ENCODE measurements at places on chromosomes 7 and 10. TPM values are rescaled to one million over a fixed set of nuclear protein-coding genes. Genes with fewer than 3 reads are reported as not detected.

GRCh38 chr7:116802746-116803152, 59.6 kb upstream of the CAPZA2 start:
- H3K4me3 ChIP-seq: no peak overlapping the region
- DNase-seq: no peak
- H3K27me3 ChIP-seq: no peaks in the 10 kb centered on the region
- H3K36me3 ChIP-seq: no peaks in the 10 kb centered on the region

DNA sequence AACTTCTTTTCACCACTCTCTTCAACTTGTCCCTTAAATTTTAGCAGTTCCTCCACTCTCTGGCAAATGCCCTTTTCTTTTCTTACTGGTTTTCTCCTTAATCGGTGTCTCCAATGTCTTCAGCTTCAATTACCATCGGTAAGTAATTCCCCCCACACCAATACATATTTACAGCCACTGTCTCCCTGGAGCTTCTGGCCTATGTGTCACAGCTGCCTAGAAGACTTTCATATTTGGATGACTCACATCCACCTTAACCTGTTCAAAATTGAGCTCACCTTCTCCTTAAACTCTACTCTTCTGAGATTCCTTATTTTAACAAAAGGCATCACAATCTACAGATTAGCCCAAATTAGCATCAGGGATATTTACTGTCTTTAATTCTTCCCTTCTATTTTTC, 380.4 kb downstream of the POM121L12 start:
- H3K27ac ChIP-seq: no peak overlapping the region
- no peak for DNase-seq
- no peak overlapping the region for H3K4me3 ChIP-seq

DNA sequence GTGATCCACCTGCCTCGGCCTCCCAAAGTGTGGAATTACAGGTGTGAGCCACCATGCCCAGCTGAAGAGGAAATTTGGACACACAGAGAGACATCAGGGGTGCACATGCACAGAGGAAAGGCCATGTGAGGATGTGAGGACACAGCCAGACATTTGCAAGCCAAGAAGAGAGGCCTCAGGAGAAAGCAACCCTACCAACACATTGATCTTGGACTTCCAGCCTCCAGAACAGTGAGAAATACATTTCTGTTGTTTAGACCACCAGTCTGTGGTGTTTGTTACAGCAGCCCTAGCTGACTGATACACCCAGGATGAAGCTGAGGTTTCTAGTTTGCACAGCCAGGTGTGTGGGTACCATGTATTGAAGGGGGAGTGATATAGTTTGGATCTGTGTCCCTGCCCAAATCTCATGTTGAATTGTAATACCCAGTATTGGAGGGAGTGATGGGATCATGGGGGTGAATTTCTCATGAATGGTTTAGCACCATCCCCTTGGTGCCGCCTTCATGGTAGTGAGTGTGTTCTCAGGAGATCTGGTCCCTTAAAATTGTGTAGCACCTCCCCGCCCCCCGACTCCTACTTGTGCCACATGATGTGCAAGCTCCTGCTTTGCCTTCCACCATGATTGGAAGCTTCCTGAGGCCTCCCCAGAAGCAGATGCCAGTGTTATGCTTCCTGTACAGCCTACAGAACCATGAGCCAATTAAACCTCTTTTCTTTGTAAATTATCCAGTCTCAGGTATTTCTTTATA, 64.7 kb upstream of the DUSP5 start:
- H3K27me3 ChIP-seq: no peaks in the 10 kb centered on the region
- H3K27ac ChIP-seq: no peak overlapping the region
- H3K36me3 ChIP-seq: no peaks in the 10 kb centered on the region

- H3K4me1 ChIP-seq: peaks cover 16% of the 10 kb centered on the region
- H3K27ac ChIP-seq: peak overlapping the region; percentile 64
- no peaks in the 10 kb centered on the region for H3K36me3 ChIP-seq
- peak overlapping the region; percentile 64 for H3K4me3 ChIP-seq
- H3K27me3 ChIP-seq: no peaks in the 10 kb centered on the region
- peak; percentile 43 for DNase-seq
Measured at GRCh38 chr10:30784897-30785605, 155.5 kb upstream of the LYZL2 start.

DNA sequence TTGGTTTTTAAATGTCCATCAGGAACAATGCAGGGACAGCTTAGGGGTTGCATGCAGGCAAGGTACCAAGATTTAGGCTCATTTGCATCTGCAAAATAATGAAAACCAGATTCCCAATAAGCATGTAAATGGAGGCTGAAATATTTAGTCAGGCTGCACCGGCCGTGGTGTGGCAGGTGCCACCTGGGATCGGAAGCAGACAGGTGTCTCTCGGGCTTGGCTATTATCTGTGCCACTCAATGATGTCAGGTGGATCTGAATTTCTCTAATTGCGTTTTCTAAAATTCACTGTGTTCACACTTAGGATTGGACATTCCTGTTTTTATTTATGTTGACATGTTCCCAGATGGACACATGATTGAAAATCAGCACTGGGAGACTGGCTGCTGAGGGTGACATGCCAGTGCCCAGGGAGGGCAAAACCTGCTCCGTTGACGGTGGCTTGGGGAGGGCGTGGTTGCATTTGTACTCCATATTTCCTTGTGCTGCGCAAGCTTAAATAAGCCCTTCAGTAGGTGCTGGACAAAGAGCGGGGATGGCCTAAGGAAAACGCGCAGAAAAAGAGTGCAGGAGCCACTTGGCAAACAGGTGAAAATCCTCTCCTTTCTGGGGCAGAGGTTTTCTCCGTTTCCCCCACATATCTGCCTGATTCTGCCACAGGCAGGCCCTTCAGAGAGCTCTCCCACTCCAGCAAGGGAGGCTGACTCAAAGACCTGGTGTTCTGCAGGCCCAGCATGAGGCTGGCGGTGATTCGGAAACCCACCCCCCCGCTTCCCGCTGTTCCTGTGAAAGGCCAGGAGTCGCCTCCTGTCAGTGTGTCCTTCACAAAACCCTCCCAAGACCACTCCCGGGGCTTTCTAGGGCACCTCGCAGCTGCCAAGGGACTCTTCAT, 142.5 kb downstream of the WDR37 start:
- no peak overlapping the region for H3K4me3 ChIP-seq
- no peaks in the 10 kb centered on the region for H3K27me3 ChIP-seq
- H3K4me1 ChIP-seq: no peaks in the 10 kb centered on the region
- DNase-seq: no peak
- no peak overlapping the region for H3K27ac ChIP-seq

DNA sequence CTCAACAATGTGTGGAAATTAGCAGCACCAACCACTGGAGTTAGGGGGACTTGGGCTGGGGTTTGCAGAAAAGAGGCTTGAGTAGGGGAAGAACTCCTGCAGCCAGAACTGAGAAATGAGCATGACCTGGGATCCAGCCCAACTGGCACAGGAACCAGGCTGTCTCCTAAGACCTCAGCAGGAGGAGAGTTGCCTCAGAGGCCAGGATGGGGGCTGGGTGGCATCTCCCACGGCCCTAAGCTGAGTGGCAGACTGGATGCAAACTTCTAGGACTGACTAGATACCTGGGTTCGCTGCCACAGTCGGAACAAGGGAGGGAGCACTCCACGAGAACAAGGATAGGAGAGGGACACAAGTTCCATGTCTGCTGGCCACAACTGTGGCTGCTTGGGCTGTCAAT, 62.6 kb downstream of the RNF32 start:
- H3K4me3 ChIP-seq: no peak overlapping the region
- H3K27ac ChIP-seq: no peak overlapping the region
- H3K36me3 ChIP-seq: no peaks in the 10 kb centered on the region
- H3K27me3 ChIP-seq: no peaks in the 10 kb centered on the region
- no peak for DNase-seq

DNA sequence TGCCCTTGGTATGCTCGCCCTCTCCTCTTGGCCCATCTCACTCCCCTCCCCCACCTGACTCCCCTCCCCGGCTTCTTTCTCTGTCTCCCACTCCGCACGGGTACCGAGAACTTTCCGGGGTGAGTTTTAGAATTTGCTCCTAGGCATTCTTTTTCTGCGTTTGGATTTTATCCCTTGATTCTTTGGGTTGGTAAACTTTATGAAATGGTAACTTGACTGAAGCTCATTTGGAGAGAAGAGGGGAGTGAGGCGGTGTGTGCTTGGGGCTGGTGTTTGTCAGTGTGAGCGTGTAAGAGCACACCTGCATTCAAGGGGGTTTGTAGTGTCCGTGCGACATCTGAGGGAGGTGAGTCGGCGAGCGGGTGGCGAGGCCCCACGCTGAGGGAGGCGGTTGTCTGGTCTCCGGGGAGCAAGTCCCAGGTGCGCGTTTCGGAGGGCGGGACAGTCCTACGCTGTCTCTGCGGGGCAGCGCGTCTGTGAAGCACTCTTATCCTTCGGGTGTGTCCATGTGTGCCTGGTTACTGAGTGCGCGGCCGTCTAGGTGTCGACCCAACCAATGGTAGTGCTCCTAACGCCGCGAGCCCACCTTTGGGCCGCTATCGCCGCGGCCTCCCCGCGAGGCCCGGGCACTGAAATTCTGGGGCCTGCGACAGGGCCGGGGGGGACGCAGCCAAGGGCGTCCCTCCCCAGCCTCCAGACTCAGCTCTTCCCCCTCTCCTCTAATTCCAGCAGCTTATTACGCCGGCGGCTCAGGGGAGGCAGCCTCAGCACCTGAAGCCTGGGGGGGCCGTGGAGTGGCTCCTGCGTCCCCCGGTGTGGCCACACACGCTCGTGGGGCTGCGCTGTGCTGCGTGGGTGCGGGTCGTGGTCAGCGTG, 2.6 kb upstream of the ZNF503 start:
- no peaks in the 10 kb centered on the region for H3K36me3 ChIP-seq
- no peak overlapping the region for H3K4me3 ChIP-seq
- peaks cover 6% of the 10 kb centered on the region for H3K4me1 ChIP-seq
- peaks cover 14% of the 10 kb centered on the region for H3K27me3 ChIP-seq

DNA sequence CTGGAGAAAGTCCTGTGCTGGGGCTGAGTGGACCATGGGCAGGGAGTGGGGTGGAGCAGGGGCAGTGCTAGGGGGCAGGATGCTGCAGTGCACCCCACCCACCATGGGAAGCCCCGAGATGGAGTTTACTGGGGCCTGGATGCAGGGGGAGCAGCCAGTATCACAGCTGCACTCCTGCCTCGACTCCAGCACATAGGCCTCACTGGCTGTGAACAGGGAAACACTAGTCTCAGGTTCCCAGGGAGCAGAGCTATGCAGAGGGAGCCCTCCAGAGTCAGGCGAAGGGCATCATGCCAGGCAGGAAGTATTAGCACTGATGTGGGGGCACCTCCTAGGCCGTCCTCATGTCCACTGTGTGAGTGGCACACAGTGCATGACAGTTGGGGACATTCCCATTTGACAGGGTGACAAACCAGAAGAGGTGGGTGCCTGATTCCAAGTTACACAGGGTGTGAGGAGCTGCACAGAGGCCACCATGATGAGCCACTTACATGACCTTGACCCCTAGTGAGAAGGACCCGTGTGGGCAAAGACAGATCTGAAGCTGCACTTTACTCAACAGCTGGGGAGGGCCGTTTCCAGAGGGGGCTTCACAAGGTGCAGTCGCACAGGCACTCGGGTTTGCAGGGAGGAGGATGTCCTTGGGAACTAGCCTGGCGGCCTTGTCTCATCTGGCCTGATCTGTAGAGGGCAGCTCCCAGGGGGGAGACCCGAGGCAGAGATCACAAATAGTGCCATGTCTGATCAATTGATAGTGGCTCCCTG, 69.9 kb upstream of the LRRC4 start:
- H3K36me3 ChIP-seq: no peaks in the 10 kb centered on the region
- no peaks in the 10 kb centered on the region for H3K27me3 ChIP-seq
- no peaks in the 10 kb centered on the region for H3K4me1 ChIP-seq
- no peak overlapping the region for H3K4me3 ChIP-seq
- DNase-seq: no peak

GRCh38 chr10:116470071-116470470, 42.4 kb downstream of the PNLIPRP3 start:
- H3K27me3 ChIP-seq: no peaks in the 10 kb centered on the region
- no peak overlapping the region for H3K4me3 ChIP-seq
- no peak for DNase-seq
- no peaks in the 10 kb centered on the region for H3K36me3 ChIP-seq
- H3K27ac ChIP-seq: no peak overlapping the region

DNA sequence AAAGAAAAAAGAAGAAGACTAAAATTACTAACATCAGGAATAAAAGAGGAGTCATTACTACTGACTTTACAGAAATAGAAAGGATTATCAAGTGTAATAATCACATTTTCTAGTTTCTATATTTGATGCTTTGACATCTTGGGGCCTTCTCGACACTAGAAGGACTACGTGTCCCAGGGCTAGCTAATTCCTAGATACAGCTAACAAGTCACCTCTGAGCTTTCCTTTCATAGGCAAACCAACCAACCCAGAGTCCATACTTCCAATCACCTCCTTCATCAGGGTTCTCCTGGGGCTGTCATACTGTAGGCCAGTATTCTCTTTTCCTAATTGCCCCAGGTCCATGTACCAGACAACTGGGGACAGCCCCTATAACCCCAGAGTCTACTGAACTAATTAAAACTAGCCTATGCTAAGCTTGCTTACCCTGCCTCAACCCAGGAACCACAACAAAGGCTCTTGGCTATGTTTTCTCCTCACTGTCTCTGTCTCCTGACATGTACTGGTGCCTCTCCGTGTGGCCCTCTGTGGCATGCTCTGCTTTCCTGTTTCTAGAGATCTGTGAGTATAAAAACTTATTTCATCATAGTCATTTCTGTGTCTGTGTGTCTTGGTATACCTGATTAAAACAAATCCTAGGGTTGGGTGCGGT, 6.7 kb upstream of the PARP12 start:
- no peaks in the 10 kb centered on the region for H3K36me3 ChIP-seq
- H3K27me3 ChIP-seq: no peaks in the 10 kb centered on the region
- no peak overlapping the region for H3K27ac ChIP-seq

GRCh38 chr10:28839600-28840007, 162.3 kb downstream of the BAMBI start:
- H3K27me3 ChIP-seq: no peaks in the 10 kb centered on the region
- H3K4me1 ChIP-seq: no peaks in the 10 kb centered on the region
- H3K4me3 ChIP-seq: no peak overlapping the region
- no peaks in the 10 kb centered on the region for H3K36me3 ChIP-seq
- DNase-seq: no peak
- H3K27ac ChIP-seq: no peak overlapping the region

GRCh38 chr7:122248472-122248871, 56.1 kb downstream of the FEZF1 start:
- no peaks in the 10 kb centered on the region for H3K36me3 ChIP-seq
- no peaks in the 10 kb centered on the region for H3K4me1 ChIP-seq
- DNase-seq: no peak
- H3K27ac ChIP-seq: no peak overlapping the region
- H3K27me3 ChIP-seq: no peaks in the 10 kb centered on the region
- no peak overlapping the region for H3K4me3 ChIP-seq

The GPR15LG gene
- polyA plus RNA-seq: not detected

The PAXIP1 gene
- polyA plus RNA-seq: 3.3 TPM

The ZDHHC16 gene
- 37.3 TPM for polyA plus RNA-seq

The EPHB4 gene
- polyA plus RNA-seq: 0.23 TPM

The MMP21 gene
- not detected for polyA plus RNA-seq

All from naive thymus-derived CD4-positive, alpha-beta T cell (primary cell).